ENCODE measurements at places on chromosomes 13 and 19.

DNA sequence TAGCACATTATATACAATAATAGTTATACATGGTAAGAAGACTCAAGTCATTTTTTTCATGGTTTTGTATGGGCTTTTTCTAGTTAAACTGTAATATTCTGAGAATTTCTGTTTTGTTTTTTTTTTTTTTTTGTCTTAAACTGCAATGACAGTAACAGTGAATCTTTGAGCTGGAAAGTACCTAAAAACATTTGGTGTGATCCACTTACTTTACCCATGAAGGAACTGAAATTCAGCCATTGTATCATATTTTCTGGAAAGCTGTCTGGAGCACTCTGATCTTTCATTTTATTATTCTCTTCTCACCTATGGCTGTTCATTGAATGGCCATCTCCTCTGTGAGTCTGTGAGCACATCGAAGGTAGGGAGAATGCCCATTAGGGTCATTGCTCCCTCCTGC lies 37.8 kb downstream of the MYO16 start:
- DNase-seq: no peak

GRCh38 chr19:6069268-6069791 lies 41.0 kb downstream of the RFX2 start:
- DNase-seq: no peak

GRCh38 chr19:56144376-56144775 lies 3.3 kb downstream of the ZNF444 start:
- DNase-seq: no peak

GRCh38 chr13:113404366-113404722 lies 40.4 kb upstream of the GRTP1 start:
- DNase-seq: no peak

DNA sequence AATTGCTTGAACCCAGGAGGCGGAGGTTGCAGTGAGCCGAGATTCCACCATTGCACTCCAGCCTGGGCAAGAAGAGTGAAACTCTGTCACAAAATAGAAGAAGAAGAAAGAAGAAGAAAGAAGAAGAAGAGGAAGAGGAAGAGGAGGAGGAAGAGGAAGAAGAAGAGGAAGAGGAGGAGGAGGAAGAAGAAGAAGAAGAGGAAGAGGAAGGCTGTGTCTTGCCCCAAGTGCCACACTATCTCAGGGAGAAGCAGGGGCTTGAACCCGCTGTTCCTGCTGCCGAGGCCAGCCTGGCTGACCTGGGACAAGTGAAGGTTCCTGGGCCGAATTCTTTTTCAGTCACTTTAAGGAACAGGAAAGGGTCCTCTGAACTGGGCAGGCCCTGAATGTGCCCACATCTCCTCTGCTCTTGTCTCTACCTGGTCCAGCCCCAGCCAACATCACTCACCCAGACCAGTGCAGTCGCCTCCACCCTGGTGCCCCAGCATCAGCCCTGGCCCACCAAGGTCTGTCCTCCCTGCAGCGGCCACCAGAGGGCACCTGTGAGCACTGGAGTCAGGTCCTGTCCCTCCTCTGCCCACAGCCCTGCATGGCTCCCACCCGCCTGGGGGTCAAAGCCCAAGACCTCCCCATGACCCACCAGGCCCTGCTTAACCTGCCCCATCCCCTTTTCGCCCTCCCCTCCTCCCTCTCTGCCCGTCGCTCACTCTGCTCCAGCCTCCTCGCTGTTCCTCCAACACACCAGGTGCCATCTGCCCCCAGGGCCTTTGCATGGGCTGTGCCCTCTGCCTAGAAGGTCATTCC lies 20.0 kb downstream of the TICAM1 start:
- peak; percentile 89 for DNase-seq

- no peak for DNase-seq
These were observed 30.0 kb downstream of the MYO9B start for GRCh38 chr19:17105556-17105955.

GRCh38 chr19:41363371-41363752 lies 587 bp downstream of the B9D2 start:
- no peak for DNase-seq

- no peak for DNase-seq
These were observed 59.7 kb downstream of the DLEU7 start for GRCh38 chr13:50783717-50784290.

- DNase-seq: no peak
These were observed 32.5 kb downstream of the UCHL3 start for GRCh38 chr13:75581874-75582640.

DNA sequence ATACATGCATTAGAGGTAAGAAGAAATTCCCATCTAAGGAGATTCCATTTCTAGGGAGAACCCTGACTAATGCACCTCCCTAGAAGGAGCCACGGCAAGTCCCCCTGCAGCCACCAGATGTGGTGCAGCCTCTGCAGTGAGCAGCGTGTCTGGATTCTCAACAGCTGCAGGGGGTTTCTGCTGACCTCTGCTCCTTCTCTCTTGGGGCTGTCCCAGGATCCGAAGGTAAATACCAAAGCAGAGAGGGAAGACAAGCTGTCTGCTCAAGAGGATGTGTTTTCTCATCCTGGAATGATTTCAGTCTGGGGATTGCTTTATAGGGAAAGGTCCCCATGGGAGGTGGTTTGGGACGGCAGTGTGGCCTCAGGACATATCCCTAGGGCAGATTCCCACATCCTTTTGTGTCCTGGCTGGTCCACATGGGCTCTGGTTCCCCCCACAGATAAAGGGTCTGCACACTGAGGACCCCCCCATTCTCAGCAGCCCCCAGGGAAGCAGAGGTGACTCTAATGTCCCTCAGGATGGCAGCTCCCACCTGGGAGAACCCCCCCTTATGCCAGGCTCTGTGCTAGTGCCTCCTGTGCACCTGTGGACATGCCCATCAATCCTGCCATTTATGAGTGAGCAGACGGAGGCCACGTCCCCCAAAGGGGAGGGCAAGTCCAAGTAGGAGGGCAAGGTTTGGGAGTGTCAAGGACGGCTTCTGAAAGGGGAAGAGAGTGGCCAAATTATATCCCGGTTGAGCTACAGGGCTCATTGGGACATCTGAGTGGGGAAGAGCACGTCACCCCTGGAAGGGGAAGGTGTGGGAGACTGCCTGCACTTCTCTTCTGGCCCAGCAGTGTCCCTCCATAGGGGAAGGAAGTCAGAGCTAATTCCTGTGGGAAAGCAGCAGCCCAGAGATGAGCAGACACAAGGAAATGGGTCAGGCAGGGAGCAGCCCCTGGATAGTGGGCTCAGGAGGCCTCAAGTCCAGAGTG lies 10.2 kb upstream of the OR10H5 start:
- no peak for DNase-seq

- no peak for DNase-seq
These were observed 1.2 kb upstream of the RNASEH2B start for GRCh38 chr13:50908371-50908770.

DNA sequence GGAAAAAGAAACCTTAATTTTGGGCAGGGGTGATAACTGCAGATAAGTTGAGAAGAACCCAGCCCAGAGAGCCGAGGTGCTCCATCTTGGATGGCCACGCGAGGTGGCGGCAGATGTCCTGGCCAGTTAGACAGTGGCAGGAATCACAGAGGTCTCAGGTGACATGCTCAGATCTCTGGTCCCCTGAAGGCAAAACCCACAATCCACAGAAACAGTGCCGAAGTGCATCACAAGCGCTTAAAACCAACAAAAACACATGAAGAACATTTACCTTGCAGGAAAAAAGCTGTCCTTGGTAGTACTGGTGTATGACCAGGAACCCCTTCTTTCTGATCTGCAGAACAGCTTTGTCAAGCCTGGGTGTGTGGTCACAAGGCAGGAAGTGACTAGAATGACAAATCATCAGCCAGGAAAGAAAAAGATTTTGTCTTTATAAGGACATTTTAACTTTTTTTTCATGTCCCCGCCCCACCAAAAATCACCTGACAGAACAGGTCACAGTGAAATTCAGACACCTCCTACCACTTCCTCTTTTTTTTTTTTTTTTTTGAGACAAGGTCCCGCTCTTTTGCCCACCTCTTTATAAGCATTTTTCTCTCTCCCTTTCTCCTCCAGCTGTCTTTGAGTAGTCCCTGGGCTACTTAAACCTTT lies at the start of gene LCP1:
Gene LCP1 (minus strand): TSS at position 338 of the 651 bp plus-strand sequence. CDS start 22,515 bp downstream, outside the sequence.
- peak; percentile 63 for DNase-seq

DNA sequence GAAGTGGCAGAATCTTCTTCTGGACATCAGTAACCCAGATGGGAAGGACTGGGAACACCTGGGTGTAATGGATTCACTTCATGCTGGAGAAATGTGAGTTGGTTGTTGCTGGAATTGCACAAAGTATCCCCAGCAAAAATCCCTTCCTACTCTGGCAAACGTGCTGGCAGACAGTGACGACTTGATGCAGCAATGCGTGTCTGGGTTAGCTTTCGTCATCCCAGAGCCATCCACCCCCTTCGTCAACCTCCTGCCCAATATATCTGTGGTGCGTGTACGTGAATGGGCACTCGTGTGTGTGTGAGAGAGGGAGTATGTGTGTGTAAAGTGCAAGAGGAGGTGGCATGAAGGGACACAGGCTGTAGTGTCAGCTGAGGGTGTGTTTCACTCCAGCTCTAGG lies 70.9 kb downstream of the TM9SF2 start:
- no peak for DNase-seq

- no peak for DNase-seq
These were observed 26.2 kb downstream of the WASF3 start for GRCh38 chr13:26583662-26584061.

DNA sequence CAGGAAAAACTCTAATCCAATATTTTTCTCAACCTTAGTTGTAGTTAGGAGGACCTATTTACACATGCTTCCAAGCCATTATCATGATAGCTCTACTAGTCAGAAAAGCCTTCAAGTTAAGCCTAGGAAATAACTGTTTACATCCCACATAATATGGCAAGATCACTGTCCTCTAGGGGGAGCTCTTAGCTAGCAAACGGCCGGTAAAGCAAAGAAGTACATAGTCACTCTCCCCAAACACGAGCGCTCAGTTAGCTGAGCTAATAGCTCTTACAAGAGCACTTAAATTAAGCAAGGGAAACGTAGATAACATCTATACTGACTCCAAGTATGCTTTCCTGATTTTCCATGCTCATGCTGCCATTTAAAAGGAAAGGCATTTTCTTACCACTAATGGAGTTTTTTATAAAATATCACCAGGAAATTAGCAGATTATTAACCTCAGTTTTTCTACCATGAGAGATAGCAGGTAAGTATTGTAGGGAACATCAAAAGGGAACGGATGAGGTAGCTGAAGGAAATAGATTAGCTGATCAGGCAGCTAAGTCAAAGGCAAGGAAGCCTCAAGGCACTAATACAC lies 100.6 kb upstream of the PABPC3 start:
- peak; percentile 43 for DNase-seq

DNA sequence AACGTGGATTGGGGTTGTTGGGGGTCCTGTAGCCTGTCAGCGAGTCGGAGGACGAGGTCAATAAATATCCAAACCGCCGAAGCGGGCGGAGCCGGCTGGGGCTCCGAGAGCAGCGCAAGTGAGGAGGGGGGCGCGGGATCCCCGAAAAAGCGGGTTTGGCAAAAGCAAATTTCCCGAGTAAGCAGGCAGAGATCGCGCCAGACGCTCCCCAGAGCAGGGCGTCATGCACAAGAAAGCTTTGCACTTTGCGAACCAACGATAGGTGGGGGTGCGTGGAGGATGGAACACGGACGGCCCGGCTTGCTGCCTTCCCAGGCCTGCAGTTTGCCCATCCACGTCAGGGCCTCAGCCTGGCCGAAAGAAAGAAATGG lies 754 bp upstream of the SIX5 start:
- DNase-seq: peak; percentile 84

DNA sequence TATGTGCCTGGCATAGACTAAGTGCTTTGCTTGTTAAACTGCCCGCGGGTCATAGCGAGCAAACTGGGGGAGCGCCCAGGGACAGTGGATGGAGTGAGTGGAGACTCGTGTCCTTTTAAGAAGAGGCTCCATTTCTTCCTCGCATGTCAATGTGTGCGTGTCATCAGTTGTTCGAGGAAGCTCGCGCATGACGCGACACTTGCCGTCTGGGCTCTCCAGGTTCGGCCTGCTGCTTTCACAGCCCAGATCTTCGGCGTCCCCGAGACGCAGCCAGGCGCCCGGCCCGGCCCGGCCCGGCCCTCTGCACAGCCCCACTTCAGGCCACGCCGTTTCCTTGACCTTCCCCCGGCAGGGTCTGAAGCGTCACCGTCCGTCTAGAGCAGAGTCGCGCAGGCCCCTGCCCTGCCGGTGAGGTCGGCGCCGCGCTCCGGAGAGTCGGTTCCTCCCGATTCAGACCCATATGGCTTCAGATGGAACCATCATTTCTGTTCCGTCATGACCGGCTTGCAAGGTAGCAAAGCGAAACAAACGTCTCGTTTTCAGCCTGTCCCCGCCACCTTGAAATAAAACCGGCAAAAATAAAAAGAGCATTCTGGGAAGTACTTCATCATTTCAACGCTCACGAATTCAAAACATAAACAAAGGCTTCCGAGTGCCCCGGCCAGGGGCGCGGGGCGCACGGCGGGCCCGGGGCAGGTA lies 599 bp upstream of the ARHGEF7 start:
- DNase-seq: no peak

- DNase-seq: no peak
These were observed 35.1 kb downstream of the ENOX1 start for GRCh38 chr13:43751624-43752023.

DNA sequence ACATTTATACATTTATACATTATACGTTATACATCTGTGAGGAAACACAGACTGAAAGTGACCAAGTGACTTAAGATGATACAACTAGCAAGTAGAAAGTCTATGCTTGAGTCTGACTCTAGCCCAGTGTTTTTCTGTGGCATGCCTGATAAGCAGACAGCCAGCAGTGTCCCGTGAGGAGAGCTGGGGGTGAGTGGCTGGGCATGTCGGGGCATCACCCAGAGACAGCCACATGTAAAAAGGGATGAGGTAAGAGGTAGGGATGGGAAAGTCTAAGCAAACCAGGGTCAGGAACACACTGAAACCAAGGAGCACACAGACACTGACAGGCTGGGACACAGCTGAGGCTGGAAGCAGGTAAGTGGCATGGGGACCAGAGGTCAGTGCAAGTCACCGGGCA lies 333.2 kb downstream of the FOXO1 start:
- DNase-seq: no peak

DNA sequence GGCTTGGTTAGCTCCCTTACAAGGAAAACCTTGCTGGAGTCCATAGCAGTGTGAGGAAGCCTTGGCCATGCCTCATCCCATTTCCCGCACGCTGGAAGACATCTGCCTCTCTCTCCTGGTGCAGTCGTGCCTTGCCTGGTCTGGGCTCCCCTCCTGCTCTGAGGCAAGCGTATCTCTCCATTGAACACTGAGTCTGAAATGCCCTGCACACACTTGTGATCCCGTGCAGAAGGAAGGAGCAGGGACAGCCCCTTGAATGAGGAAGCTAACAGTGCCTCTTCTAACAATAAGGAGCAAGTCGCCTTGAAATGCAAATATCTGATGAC lies 407 bp upstream of the ZNF440 start:
- DNase-seq: no peak

- no peak for DNase-seq
These were observed 837.3 kb upstream of the KLHL1 start for GRCh38 chr13:70945506-70945905.

- DNase-seq: no peak
These were observed 2.7 kb downstream of the LILRB5 start for GRCh38 chr19:54254195-54254906.

DNA sequence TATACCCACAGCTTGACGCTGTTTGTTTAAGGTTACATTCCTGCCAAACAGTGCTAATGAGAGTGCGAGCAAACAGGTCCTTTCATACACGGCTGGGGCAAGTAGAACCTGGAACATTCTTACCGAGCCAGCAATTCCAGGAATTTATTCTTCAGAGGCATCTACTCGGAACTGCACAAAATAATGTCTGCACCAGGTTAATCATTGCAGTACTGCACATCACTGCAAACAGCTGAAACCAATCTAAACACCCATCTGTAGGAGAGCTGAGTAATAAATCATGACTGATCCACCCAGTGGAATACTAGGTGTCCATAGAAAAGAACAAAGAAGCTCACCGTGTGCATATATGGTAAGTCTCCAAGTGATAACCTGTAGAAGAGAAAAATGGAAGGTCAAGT lies 1.2 kb upstream of the ZNF579 start:
- DNase-seq: no peak
